ENCODE measurements at places on chromosomes 3 and 15.

DNA sequence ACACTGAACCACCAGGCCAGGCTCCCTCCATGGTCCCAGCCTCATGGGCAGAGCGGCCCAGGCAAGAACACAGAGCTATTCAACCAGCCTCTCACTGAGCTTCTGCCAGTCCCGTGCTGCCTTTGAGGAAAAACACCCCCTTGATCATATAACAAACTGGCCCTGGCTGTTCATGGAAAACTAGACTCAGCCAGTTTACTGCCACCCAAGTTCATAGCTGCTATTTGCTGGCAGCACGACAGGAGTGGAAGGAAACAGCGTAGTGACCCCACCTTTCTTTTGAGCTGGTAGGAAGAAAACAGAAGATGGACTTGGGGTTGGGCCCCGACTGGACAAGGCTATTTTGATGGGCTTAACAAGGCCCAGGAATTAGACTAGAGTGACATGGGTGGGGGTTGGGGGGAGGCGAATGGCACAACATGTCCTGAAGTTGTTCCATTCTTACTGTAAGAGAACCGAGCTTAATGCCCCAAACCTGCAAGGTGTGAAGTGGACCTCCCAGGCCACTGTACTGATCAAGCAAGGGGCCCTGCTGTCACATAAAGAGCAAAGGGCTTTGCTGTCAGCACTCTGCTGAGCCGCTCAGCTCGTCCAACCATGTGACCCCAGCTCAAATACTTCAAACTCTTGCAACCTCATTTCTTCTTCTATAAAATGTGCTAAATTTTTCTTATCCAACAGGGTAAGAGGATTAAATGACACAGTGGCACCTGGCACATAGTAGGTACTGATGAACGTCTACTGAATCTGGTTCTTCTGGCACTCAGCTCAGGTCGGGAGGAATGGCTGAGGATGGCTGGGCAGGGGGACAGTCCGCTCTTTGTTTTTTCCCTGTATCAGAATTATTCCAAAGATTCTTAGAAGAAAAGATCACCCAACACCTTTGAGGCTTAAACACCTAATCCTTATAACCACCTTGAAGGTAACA is 1.6 kb downstream of the FBXL22 start:
- no peak for DNase-seq

DNA sequence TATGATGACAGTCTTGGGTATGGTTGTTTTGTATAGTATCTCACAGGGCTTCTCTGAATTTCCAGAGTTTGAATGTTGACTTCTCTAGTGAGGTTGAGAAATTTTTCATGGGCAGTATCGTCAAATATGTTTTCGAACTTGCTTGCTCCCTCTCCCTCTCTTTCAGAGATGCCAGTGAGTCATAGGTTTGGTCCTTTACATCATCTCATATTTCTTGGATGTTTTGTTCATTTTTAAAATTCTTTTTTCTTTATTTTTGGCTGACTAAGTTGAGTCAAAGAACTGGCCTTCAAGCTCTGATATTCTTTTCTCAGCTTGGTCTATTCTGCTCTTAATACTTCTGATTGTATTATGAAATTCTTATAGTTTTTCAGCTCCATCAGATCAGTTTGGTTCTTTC is 282.3 kb upstream of the NECTIN3 start:
- DNase-seq, result no peak

- DNase-seq, result no peak
Observed at GRCh38 chr3:74561881-74562280, 52.6 kb downstream of the CNTN3 start.

GRCh38 chr3:128551867-128552266 is 58.9 kb upstream of the GATA2 start:
- DNase-seq, result no peak

DNA sequence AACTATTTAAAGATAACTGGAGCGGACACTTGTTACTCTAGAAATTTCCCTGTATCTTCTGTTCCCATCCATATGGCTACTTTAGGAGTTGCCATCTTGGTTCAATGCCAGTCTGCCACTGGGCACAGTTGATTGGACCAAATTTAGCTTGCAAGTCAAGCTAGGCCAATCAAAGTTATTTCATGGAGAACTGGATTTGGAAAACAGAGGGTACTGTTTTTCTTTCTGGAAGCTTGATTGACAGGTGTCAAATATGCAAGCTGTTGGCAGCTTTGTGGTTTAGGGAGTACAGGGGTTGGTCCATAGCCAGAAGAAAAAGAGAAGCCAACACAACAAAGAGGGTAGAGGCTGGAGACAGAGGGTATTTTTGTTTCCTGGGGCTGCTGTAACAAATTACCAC is 33.4 kb upstream of the KLHL25 start:
- no peak for DNase-seq

- no peak for DNase-seq
Observed at GRCh38 chr3:45967724-45968123, 24.5 kb downstream of the CXCR6 start.

DNA sequence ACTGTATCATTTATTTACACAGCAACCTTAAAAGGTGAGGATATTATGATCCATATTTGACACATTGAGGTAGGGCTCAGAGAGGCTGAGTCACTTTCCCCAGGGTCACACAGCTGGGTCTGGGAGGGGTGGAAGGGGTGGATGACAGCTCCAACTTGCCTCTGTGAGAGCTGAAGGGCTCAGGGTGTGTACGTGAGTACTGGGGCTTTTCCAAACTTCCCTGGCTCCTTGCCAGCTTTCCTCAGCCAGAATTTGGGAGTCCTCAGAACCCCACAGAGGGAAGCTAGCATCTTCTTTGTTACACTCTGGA is 58.3 kb upstream of the SLC6A11 start:
- DNase-seq, result no peak

DNA sequence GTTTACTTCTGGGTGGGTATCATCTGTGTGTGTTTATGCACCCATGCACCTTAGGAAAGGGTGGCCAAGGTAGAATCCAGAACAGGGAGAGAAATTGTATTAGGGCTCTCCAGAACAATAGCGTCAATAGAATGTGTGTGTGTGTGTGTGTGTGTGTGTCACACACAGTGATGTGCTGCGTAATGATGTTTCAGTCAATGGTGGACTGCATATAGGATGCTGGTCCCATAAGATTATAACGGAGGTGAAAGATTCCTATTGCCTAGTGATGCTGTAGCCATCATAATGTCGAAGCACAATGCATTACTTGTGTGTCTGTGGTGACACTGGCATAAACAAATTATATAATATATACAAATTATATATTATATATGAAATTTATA is 69.3 kb upstream of the PRR23C start:
- DNase-seq, result no peak

- DNase-seq, result no peak
Observed at GRCh38 chr3:189490337-189490736, 140.9 kb upstream of the TP63 start.

GRCh38 chr3:66253790-66254620 is 33.2 kb downstream of the SLC25A26 start:
- DNase-seq, result no peak

DNA sequence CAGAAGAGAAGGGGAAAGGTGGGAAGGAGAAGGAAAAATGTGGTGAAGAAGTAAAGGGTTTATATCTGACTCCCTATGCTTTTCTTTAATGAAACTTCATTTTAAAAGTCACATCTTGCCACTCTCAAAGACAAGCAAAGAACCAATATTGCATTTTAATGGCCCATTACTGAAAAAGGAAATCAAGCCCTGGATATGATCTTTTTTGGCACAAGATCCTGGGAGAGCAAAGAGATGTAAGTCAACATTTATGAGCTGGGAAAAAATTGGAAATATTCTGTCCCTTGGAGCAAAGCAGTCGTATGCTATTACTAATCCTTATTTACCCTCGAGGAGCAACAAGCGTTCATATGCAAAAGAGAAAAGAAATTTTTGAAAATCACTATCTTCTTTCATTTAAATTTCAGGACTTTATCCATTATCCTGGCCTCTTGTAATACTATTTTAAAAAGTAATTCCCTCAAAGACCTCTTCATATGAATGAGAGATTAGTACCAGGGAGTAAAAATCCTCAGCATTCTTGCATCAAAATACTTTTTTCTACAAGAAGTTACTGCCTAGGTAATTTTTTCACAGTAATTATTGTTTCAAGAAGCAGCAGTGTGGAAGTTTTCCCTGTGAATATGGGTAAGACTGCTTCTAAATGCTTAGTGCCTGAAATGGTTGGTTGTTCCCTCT is 435.3 kb upstream of the PDZRN3 start:
- DNase-seq, result no peak

- no peak for DNase-seq
Observed at GRCh38 chr15:74822233-74822632, 4.2 kb upstream of the CPLX3 start.

DNA sequence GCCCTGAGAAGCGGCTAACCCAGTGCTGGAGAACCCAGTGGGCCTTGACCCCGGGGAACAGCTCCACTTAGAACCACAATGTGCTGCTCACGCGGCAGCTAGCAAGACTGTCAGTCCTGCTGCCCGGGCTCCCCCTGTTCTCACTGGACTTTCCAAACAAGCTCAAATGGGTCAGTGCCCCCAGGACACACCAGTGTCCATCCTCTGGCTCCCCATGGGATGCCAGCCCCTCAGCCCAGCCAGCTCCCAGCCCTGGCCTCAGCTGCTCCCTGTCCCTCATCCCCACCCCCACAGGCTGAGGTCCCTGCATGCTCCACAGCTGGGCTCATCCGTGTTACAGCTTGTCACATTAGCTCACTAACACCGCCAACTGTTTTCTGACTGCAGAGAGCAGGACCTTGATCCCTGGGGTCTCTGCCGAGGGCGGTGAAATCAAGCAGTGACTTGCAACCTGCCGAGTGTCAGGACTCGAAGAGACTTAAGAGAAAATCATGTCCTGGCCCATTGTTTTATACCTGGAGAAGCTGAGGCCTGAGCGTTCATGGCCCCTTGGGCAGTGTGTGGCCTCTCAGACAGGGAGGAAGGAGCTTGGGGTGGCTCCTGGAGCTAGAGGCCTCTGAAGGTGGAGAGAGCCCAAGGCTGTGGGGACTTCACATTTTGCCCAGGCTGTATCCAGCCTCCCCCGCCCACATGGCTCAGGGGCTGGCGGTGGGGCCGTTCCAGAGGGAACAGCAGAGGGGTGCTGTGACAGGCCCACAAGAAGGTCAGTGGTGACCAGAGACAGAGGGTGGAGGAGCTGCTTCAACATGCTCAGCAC is 157.5 kb downstream of the MEGF11 start:
- DNase-seq, result no peak

DNA sequence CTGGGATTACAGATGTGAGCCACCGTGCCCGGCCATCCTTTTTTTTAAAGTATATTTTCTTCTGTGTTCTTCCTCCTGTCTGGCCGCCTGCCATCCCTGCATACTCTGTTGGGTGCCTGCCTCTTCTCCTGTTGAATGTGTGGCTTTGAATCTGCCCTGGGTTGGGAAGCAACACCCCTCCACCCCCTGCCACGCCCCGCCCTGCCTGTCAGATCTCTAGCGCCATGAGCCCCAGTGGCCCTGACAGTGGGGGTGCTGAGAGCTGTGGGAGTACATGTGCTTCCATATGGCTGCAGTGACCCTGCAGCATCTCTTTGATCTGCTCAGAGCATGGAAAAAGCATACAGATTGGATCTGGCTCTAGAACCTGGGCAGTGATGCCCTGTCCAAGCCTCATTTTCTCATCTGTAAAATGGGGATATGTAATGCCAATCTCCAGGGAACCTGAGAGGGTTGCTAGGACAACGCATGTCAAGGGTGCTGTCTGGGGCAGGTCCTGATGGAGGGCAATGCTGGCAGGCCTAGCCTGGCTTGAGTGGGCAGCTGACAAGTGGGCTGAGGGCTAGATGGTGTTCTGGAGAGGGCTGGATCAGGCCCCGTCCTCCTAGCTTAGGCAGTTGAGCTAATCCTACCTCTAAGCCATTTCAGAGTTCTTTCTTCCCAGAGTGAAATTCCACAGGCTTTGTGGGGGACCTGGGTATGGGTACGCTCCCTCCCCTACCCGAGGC is 23.9 kb downstream of the CCDC13 start:
- no peak for DNase-seq

DNA sequence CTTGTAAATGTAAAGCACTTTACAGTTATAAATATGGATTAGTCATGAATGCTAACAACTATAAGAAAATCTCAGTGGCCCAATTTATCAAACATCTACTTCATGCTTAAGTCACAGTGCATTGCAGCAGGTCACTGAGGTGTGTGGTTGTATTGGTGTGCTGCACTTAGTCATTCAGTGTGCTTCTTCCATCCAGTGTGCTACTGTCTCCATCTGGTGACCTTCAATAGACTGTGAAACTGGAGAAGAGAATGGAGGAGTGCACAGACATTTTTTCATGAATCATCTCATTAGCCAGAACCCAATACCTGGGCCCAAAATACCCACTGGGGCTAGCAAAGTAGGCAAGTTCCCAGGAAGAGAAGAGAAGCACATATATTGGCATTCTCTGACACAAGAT is 199.6 kb downstream of the SHOX2 start:
- DNase-seq, result no peak

DNA sequence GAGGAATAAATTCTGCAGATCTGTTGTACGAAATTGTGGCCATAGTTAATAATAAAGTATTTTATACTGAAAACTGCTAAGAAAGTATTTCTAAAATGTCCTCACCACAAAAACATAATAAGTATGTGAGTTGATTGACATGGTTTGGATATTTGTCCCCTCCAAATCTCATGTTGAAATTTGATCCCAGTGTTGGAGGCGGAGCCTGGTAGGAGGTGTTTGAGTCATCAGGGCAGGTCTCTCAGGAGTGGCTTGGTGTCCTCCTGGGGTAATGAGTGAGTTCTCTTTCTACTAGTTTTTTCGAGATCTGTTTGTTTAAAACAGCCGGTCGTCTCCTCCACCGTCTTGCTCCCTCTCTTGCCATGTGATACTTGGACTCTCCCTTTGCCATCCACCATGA is 424.1 kb upstream of the KCNMB2 start:
- no peak for DNase-seq

- no peak for DNase-seq
Observed at GRCh38 chr3:78724859-78725258, 1042.9 kb downstream of the ROBO1 start.

GRCh38 chr3:113501597-113501996 is 13.4 kb downstream of the SPICE1 start:
- DNase-seq, result no peak

GRCh38 chr3:127419641-127420553 is 132.1 kb upstream of the PRR20G start:
- no peak for DNase-seq

DNA sequence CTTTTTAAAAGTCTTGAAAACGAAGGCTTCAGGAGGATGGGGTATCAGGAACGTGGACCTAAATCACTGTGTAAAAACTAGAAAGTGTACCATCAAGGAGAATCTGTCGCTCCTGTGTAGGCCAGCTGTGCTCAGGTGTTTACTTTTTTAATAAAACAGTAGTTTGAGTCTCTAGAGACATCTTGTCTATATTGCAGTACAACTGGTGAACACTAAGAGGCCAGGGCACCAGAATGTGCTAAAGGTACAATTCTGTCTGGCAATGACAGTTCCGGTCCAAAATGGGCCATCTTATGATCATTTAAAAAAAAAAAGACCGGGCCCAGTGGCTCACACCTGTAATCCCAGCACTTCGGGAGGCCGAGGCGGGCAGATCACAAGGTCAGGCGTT is 61.8 kb upstream of the MCF2L2 start:
- DNase-seq, result no peak

- DNase-seq, result no peak
Observed at GRCh38 chr15:40892447-40893012, 1.7 kb upstream of the VPS18 start.
